ENCODE measurements at places on chromosomes 11 and 22. TPM values are rescaled to one million over a fixed set of nuclear protein-coding genes. Genes with fewer than 3 reads are reported as not detected.

APLP2 gene
- polyA plus RNA-seq = 490 TPM

TMEM223 gene
- polyA plus RNA-seq = 23.4 TPM

DNA sequence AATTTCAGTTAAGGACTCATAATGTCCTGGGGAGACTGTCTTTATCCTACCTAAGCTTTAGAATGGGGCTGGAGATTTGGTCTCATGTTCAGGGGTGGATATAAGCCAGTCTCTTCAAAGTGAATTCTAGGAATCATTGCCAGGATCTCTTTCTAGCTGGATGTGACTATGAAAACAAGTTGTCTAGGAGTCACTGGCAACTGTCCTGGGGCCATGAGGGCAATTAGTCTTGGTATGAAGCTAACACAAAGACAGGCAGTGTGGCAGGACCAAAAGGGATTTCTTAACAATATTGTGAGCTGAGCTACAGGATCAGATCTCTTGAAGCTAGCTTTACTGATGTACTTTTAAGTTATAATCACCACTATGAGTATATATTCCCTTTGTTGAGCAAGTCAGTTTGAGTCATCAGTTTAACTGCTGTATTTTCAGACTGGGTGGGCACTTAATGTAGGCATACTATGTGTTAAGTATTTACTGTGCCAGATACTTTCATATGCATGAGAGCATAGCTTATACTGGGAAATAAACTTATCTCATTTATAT, 390.0 kb upstream of the CCDC90B start:
- no peak for DNase-seq

DNA sequence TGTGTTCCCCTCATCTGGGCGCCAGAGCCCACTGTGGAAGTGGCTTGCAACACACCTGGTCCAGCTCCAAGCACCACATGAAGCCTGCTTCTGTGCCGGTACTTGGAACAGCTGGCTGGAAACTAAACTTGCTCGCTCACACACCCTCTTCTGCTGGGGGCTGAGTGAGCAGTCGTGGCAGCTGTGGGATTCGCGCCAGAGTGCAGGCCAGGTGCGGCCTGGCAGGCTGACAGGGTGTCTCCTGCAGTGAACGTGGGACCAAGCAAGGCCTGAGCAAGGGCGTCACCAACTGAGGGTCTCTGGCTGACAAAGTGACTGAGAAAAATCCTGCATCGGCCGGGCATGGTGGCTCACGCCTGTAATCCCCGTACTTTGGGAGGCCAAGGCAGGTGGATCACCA, 15.2 kb downstream of the SMC1B start:
- DNase-seq = no peak

- no peak for DNase-seq
Measured at GRCh38 chr11:74283580-74284180, 27.8 kb downstream of the P4HA3 start.

DNA sequence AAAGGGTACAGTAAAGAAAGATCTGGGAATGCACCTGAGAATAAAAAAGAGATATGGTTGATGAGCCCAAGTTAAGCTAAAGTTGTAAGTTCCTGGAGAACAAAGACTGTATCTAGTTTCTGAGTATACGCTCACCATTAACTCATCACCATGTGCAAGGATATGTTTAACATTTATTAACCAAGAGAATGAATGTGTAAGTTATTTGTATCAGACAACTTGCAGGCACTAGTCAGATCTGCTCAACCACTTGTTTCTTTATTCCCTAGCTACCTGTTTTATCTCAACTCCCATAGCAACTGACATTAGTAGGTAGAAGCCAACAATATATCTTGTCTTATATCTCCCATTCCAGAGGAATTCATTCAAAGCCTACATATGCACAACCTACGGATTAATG, 74.9 kb upstream of the KCNA4 start:
- DNase-seq = no peak

DNA sequence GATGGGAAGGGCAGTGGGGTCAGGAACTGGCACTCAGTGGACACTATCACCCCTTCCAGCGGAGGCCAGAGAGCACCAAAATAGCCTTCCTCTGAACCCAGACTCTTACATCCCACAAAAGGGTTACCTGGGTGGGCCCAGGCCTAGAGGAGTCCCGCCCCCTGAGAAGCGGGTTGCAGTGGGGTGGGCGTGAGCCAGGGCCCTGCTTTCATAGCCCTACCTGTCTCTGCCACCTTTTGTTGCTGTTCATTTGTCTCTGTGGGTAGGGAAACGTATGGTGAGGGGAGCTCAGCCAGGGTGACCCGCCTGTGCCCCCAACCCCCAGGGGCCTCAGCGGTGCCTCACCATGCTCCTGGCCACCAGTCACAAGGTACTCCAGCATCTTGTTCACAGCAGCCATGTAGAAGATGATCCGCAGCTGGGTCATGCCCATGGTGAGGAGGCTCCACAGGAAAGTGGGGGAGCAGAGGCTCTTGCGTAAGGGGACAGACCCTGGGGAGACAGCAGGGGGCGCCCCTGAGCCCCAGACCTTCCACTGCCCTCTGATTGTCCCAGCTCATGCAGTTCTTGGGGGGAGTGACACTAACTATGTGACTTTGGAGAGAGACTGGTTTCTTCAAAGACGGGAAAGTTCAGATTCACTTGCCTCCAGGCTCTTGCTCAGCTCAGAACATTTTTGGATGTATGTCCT, 24.0 kb downstream of the SLC43A1 start:
- DNase-seq = no peak

DNA sequence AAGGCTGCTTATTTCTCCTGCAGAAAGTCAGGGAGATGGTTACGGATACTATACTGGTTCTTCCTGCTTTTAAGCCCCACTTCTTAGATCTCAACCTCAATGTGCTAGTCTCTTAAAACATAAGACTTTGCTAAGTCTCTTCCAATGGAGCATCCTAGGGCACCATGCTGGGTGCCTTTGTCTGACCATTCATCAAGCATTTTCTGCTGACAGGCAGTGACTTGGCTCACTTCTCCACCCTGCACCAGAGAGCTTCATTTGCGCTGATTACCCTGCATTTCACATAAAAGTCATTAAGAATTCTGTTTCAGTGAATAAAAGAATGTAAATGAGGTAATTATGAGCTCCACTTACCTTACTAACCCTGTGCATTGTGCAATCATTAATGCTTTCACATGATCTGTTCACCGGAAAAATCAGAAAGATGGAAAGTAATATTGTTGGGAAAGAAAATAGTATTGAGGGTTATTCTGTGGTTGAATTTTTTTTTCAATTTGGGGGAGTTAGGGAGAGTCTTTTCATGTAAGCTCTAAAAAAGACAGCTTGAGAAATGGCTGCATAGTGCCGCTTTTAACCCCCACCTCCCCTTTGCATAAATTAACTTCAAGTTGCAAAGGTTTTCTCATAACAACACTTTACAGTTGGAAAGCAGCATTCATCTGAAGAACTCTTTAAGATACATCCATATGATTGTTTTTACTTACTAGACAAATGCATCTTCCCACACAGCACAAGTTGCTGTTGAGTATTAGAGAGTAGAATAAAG, 677.3 kb upstream of the KIRREL3 start:
- DNase-seq = no peak
